Stimulated activated CD4-positive, alpha-beta T cell treated with anti-CD3 and anti-CD28 coated beads, TNF-alpha, amount 100 ng/mL, for 4 hours (primary cell): ENCODE measurements at places on chromosomes 11 and 22.
A peak's percentile ranks its signal among the peaks of the same experiment; 100 is the strongest.

DNA sequence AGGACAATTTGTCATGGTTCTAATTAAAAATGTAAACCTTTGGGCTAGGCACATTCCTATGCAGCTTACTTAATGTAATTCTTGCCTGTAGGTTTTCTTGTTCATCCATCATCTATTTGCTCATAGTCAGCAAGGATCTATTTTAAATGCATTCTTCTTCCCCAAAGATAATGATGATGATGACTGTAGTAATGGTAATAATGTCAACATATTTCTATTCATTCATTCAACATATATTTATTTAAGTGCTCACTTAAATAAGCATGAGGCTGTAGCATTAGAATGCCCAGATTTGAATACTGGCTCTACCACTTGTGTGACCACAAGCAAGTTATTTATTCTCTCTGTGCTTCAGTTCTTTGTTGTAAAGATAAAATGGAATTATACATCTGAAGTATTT, 169.6 kb upstream of the SYN3 start:
- DNase-seq = no peak

DNA sequence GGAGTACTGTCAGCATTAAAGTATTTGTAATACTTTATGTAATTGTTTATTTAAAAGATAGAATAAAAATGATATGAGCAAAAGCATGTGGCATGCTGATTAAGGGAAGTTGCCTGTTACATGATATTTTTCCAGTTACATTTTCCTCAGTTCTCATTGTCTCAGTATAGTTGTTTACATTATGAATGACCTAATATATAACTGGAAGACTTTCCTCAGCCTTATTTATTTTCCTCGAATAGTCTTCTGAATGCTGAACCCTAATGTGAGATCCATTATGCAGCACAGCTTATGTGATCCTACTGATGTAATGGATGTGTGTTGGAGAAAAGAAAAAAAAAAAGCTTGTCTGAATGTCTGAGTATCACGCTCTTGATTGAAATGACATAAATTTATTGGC, 95.5 kb downstream of the LUZP2 start:
- no peak for DNase-seq

- no peak for DNase-seq
Observed at GRCh38 chr22:47435204-47435487, 672.7 kb downstream of the TBC1D22A start.

- no peak for DNase-seq
Observed at GRCh38 chr11:88418508-88418907, 81.0 kb upstream of the CTSC start.

- DNase-seq = no peak
Observed at GRCh38 chr22:26471522-26471921, 12.1 kb downstream of the HPS4 start.

- no peak for DNase-seq
Observed at GRCh38 chr11:68343761-68344256, 31.4 kb downstream of the LRP5 start.

GRCh38 chr11:109062445-109062844, 359.5 kb upstream of the C11orf87 start:
- no peak for DNase-seq

GRCh38 chr11:100766764-100767163, 79.7 kb downstream of the ARHGAP42 start:
- DNase-seq = no peak

DNA sequence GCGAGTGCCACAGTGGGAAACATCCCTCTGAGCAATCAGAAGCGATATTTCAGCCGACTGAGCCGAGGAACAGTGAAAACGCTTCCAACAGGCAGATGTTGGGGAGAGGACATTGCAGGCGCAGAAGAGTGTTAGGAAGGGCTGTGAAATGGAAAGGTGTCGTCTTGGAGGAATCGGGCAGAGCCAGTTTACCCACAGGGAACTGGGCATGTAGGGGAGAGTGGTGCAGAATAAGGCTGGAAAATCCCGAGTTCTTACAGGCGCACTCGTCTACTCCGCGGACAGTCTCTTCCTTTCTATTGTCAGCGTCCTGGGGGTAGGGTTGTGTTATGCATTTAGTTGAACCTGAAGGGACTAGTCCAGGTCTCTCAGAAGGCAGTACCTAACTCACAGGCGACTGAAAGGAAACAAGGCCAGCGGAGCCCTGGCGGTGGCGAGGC, 1.1 kb upstream of the APLP2 start:
- DNase-seq = no peak

- no peak for DNase-seq
Observed at GRCh38 chr11:6079463-6079862, 28.0 kb upstream of the OR56B4 start.

GRCh38 chr22:48717076-48717810, 1110.4 kb downstream of the BRD1 start:
- no peak for DNase-seq

GRCh38 chr22:21951931-21952465, 650 bp downstream of the PPM1F start:
- no peak for DNase-seq

- DNase-seq = no peak
Observed at GRCh38 chr11:121223161-121223560, 69.4 kb upstream of the SC5D start.

DNA sequence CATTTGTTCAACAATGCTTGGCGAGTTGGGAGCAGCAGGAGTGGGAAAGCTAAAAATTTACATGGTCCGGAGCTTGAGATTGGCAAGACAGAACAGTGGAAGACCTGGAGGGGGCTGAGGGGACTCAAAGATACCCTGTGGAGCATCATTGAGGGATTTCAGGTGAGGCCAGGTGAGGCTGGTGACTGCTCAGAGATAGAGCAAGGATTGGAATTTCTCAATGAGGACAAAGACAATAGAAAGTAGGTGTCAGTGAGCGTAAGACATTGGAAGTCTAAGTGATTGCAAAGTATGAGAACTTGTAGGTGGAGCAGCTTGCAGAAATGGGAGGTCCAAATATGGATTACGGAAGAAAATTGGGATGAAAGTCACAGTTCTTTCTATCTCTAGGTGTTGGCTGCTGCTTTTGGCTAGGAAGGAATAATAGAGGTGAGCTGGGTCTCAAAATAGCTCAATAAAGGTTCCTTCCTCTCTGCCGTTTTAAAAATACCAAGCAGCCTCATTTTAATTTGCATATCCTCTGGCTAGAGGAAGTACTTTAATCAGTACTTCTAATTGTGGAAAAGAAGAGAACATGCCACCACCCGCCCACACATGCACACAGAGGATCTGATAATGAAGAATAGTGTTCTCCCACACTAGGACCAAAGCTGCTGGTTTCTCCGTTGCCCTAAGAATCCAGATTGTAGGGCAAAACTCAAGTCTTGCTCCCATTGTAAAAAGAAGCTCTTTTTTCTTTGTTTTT, 41.8 kb upstream of the SORL1-AS1 start:
- peak; percentile 33 for DNase-seq

- no peak for DNase-seq
Observed at GRCh38 chr22:45886540-45886939, 90.4 kb downstream of the WNT7B start.

GRCh38 chr11:125068368-125068767, 5.3 kb downstream of the SLC37A2 start:
- DNase-seq = no peak

GRCh38 chr11:63573881-63574855, 11.0 kb upstream of the PLAAT2 start:
- DNase-seq = no peak
